Activated CD8-positive, alpha-beta memory T cell treated with anti-CD3 and anti-CD28 coated beads for 1 hour (primary cell): ENCODE measurements at places on chromosomes 2 and 18.

- no peak for DNase-seq
Observed at GRCh38 chr2:225993430-225993829, 593.9 kb downstream of the NYAP2 start.

GRCh38 chr18:45254709-45255082 lies 360.6 kb upstream of the SLC14A2 start:
- DNase-seq: no peak

- no peak for DNase-seq
Observed at GRCh38 chr18:10687161-10687925, 161.5 kb downstream of the NAPG start.

DNA sequence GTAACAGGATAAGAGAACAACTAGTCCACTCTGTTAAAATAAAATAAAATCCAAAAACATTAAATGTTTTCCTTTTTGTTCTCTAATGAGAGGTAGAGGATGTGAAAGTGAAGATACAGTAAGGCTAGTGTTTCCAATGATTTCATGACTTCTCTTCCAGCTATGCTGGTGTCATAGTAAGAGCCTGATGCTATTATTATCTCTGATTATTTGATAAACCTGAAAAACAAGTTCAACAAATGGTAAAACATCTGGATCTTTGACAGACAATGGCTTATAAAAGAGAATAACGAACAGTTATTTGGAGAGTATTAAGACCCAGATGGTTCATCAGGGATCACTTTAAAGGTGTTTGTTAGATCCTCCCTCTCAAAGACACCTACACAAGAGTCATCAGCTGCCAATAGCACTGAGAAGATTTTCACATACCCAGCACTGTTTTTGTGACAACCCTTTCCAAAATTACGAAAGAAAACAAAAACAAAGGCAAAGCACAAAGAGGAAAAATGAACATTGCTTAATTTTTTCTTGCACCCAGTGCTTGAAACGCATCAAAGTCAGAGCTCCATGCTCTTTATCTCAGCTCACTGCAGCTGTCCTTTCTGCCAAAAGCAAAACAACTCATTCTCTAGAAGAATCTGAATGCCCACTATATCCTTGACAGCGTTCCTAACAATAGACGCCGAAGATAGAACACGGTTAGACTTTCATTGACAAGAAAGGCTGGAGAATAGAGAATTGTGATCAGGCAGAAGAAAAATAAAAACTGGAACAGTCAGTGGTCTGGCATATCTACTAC lies 168.6 kb downstream of the SLC8A1 start:
- no peak for DNase-seq

DNA sequence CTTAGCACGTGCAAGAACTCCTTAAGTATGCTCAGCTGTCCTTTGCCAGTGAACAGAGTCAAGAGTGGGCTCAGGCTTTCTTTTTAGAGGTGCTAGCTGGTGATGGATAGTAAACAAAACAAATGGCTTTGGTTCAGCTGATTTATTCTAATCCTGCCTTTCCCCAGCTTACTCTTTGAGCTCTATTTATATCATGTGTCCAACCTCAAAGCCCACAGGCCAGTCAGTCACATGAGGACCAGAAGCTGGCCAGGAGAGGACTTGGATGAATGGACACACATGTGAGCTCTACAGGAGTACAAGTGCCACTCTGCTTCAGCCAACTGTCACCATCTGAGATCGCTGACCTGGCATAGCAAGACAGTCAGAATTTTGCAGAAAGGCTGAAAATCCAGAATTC lies 59.4 kb downstream of the STK39 start:
- no peak for DNase-seq

DNA sequence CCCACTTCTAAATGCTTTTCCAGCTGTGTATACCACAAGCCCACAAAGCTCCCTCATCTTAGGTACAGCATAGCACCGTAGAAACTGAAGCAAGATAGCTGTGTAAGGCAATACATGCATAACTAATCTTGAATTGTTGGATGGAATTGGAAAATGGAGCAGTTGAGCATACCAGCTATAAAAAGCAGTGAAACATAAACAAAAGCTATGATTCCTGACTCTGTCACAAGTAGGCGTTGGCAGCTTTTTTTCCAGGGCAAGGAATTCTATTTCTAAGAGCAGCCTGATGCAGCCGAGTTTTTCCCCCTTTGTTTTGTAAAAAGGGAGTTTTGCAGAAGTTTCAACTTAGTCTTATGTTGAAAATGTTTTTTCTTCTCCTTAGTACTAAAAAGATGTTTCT lies 32.4 kb downstream of the MOGAT1 start:
- DNase-seq: no peak

GRCh38 chr2:238853721-238854120 lies 5.8 kb downstream of the TWIST2 start:
- no peak for DNase-seq

DNA sequence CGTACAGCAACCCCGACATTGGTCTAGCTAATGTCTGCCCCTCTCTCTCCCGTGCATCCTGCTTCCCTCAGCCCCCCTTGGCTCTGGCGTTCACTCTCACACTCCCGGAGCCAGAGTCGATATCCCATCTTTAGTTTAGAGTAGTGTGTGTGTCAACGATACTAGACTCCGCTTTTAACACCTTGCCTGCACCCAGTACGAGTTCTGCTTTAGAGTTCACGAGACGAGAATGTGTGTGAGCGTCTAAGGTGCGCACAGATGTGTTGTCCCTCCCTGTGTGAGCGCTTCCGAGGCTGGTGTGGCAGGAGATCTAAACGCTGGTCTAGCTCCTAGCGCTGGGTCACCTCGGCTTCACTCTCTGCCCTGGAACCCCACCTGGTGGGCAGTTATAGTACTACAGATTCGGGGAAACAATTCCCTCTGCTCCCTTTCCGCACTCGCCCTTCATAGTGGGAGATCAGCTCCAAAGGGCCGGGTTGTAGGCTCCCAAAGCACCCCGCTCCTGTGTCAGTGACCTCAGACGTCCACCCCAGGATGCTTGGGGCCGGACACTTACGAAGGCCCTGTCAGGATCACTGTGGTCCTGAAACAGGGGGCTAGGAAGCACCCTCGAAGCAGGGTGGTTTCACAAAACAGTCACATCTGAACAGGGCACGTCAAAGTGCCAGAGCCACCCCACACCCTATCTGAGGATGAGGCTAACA lies 2.6 kb upstream of the CYP26B1 start:
- no peak for DNase-seq

DNA sequence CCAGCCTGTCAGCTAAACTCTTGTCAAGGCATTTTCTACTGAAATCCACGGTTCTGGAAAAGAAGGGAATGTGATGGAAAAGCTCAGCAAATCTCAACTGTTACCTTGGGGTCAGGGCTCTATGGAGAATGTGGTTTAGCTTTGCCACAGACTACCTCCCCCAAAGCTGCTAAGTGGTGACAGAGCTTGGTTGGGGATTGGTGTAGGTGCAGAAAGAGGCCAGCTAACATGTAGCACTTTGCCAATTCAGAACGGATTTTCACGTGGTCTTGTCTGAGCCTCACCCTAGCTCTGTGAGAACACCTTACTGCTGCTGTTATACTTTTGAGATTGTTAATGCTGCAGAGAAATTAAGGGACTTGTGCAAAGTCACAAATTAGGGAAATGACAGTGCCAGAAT lies 331.1 kb downstream of the RND3 start:
- DNase-seq: no peak

GRCh38 chr2:173914055-173914927 lies 50.9 kb downstream of the SP3 start:
- DNase-seq: no peak

GRCh38 chr2:9472511-9472910 lies 1.8 kb upstream of the IAH1 start:
- no peak for DNase-seq

GRCh38 chr2:230068016-230068650 lies 591 bp downstream of the SLC16A14 start:
- no peak for DNase-seq

- no peak for DNase-seq
Observed at GRCh38 chr2:105731511-105731910, 13.2 kb upstream of the NCK2 start.

DNA sequence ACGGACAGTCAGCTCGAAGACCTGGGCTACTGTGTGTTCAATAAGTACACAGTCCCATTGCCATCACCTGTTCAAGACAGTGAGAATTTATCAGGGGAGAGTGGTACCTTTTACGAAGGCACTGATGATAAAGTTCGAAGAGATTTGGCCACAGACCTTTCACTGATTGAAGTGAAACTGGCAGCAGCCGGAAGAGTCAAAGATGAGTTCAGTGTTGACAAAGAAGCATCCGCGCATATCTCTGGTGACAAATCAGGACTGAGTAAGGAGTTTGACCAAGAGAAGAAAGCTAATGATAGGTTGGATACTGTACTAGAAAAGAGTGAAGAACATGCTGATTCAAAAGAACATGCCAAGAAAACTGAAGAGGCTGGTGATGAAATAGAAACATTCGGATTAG lies 76.9 kb upstream of the UNC80 start:
- no peak for DNase-seq

- DNase-seq: no peak
Observed at GRCh38 chr2:85248773-85249509, 78.8 kb downstream of the TGOLN2 start.

DNA sequence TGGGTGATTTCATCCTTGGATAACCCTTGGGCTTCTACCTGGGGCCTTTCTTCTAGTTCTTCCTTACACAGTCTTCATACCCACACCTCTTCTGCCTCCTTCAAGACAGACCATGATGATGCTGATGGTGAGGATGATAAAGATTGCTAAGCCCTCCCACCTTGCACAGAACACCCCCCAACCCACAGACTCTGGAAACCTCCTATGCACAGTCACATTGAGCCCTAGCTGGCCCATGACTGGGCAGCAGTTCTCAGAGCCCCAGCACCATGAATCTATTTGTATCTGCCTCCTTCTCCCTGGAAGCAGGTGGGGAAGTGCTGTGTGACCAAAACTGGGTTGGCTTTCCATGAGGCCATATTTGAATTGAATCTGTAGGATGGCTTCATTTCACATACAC lies 99.8 kb downstream of the EN1 start:
- no peak for DNase-seq

DNA sequence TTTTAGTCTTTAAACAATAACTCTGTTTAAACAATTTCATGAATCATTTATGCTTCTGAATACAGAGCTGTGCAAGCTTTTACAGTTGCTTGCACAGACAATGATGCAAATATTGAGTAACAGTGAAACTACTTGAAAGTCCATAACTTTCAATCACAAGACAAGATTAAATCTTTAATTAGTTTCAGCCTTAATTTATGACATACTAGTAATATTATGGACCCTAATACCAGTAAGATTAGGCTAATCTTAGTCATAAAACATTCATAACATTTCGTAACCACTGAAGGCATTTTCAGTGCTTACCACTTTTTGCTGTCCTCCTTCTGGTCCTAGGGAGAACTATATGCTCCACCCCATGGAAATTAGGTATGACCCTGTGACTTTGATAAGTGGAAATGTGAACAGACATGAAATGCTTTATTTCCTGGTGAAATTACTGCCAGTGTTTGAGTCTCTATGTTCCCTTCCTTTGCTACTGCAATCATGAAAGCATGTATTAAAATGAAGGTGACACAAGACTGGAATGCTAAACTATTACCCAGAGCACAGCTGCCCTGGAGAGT lies 1.8 kb upstream of the COBLL1 start:
- DNase-seq: no peak
